Gastrocnemius medialis (tissue), 4 donors: ENCODE measurements at places on chromosomes 2 and 18. TPM values are rescaled to one million over a fixed set of nuclear protein-coding genes. Genes with fewer than 3 reads are reported as not detected.

GRCh38 chr2:54411801-54412354, 44.2 kb upstream of the SPTBN1 start:
- DNase-seq, result no peak

- DNase-seq, result no peak
Measured at GRCh38 chr2:241678784-241679540, 7.7 kb downstream of the DTYMK start.

- no peak for DNase-seq
Measured at GRCh38 chr2:9653485-9654271, 22.9 kb upstream of the YWHAQ start.

DNA sequence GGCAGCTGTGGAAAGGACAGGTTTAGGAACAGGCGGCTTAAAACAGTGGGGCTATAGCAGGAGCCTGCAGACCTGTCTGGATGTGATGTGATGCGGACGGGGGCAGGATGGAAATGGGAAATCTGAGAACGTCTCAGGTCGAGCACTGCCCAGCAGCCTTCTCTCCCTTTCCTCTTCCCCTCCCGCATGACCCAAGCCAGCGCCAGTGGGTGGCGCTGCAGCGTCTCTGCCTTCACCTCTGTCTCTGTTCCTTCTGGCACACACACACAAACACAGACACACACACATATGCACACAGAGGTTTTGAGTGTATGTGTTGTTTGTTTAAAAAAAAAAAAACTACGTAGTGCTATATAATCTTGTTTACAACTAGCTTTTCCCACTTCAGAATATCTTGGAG, 82.0 kb upstream of the SLC66A3 start:
- DNase-seq, result no peak

Gene GPR35
- total RNA-seq, result 1.8 TPM

- DNase-seq, result no peak
Measured at GRCh38 chr2:203893840-203894239, 26.3 kb downstream of the CTLA4 start.

Gene ARHGAP28
- 17.9 TPM for total RNA-seq

- DNase-seq, result no peak
Measured at GRCh38 chr2:164621764-164622105, 453 bp upstream of the GRB14 start.

Gene SP3
- total RNA-seq, result 54.7 TPM

DNA sequence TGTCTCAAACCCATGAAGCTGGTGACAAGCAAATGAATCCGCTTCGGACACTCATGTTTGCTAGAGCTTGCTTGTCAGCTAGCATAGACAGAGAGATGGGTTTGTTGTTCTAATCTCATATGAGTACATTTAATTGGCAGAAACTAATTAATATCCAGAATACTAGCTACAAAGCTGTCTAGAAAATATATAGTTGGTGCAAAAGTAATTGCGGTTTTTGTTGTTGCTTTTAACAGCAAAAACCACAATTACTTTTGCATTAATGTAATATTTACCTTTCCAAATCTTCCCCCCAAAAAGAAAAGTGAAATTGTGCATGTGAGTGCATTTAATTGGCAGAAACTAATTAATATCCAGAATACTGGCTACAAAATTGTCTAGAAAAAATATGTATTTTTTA, 1115.2 kb downstream of the TDRD15 start:
- no peak for DNase-seq

DNA sequence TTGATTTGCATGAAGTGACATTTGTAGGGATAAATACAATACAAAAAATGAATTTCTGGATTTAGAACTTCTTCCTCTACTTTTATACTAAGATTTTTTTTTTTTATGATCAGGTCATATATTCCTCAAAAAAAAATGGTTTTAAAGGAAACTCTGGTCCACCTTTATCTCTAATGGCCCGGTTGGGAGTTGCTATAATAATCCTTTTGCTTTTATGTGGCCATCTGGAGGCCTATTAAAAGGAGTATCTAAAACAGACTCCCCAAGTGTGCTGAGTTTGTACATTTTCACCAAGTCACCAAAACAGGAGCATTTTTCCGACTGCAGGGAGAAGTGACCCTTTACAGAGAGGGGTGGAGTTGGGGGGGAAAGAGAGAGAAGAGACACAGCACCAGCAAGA, 329.2 kb upstream of the FIGN start:
- DNase-seq, result no peak

Gene CNGA3
- not detected for total RNA-seq

- DNase-seq, result no peak
Measured at GRCh38 chr2:68715353-68716041, 19.1 kb upstream of the ARHGAP25 start.

DNA sequence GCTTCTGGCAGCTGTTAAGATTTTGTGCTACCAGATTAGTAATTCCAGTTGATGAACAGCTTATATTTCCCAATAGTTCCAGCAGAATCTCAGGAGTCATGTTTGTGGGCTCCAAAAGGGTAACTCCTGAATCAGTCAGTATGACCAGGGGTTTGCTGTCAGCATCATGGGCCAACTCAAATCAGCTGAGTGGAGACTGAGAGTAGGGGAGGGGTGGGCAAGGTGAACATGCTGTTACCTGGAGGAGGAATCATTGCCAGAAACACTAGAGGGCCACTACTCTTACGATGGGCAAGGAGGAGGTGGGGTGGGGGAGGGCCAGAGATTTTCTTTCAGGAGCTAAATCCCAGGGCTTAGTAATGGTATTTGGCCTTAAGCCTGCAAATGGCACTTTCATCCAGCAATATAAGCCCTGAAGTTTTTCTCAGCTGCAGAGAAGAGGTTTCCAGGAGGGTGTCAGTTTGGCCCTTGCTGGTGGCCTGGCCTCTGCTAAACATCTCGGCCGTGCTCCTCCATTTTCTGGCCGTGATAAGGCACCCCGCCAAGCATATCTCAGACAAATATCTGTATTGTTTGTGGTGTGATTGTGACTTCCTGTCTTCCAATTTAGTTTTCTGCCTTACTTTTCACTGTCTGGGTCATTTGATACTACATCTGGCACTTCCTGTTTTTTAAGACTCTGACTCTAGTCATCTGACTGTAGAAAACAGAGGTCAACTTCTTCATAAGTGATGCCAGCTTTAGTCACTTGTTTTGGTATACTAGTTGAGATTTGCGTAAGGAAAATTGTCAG, 120.5 kb upstream of the CXCR4 start:
- DNase-seq, result no peak

GRCh38 chr2:30465171-30465545, 18.1 kb downstream of the LCLAT1 start:
- no peak for DNase-seq

- DNase-seq, result no peak
Measured at GRCh38 chr2:179107737-179108136, 57.8 kb upstream of the CCDC141 start.

GRCh38 chr2:129722306-129723019, 257.0 kb upstream of the RAB6C start:
- DNase-seq, result no peak

DNA sequence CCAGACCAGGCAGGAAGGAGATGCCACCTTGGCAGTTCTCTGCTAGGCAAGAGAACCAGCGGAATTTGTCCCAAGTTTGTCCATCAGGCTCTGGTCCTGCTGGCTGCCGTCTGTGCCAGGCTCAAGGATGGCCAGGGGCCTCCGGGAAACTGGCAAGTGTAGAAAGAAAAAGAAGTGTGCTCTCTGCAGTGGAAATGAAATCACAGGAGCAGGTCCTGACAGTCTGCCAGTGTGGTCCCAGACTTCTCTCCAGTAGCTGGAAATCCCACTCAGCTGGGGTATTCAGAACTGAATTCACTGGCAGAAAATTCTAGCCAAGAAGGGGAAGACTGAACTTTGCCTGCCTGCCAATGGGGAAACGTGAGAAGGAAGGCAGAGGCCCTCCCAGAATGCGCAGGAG, 91.0 kb downstream of the STPG4 start:
- no peak for DNase-seq

GRCh38 chr2:241655516-241656189, 18.2 kb downstream of the ATG4B start:
- DNase-seq, result no peak
